ENCODE measurements at places on chromosomes 13 and 19.

DNA sequence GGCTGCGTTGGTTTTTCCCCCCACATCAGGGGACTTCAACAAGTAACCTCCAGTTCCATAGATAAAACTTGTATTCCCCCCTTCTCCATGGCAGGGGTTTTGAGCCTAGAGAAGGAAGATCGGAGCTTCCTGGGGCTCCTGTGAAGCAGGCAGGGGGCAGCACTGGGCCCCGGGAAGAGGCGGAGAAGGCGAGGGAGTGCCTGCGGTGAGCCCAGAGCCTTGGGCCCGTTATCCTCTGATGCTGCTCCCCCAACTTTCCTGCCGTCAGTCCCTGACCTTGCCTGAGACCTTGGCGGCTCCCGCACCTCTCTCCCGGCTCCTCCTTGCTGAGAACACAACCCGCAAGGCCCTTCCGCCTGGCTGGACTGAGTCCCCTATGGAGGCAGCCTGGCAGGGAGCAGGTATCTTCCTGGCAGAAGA lies 2.5 kb downstream of the LIPE start:
- DNase-seq, result no peak

- no peak for DNase-seq
Measured at GRCh38 chr13:98490866-98491265, 86.0 kb downstream of the STK24 start.

GRCh38 chr19:30778961-30779715 lies 407.0 kb downstream of the ZNF536 start:
- DNase-seq, result no peak

DNA sequence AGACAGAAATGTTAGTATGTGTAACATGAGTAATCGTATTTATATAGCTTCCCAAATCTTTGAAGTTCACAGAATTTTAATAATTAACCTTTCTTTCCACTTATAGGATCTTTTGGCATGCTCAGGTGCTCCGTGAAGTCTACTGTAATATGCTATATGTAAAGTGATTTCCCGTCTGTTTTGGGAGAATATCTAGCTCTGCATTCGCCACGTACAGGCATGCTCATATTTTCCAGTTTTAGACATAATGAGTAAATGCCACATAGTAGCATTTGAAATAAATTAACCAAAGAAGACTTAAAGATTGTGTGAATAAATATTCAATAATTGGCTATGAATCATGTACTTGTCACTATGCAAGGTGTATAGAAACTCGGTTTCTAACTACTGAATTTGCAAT lies 189.0 kb upstream of the CSNK1A1L start:
- DNase-seq, result no peak

DNA sequence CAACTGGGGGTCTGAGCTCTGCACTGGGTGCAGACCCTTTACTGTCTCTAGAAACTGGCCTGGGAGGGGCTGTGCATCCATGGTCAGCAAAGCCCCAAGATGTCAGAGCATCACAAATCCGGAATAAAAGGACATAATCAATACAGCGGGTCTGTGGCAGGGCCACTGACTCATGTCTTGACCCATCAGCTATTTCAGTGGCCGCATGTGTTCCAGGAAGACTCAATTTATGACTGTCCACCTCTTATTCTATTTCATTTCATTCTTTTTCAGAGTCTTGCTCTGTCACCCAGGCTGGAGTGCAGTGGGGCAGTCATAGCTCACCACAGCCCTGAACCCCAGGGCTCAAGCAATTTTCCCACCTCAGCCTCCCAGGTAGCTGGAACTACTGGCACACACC lies 53.2 kb downstream of the PEX11G start:
- DNase-seq, result no peak

- no peak for DNase-seq
Measured at GRCh38 chr19:55901369-55902079, 30.6 kb downstream of the NLRP13 start.

GRCh38 chr19:12551060-12551832 lies at the start of gene ZNF564:
ZNF564 (minus strand) TSS chr19:12551482; CDS start chr19:12551332, 150 bp downstream.
- DNase-seq, result peak; percentile 97

GRCh38 chr13:50612717-50613116 lies 230.8 kb downstream of the DLEU7 start:
- DNase-seq, result no peak

DNA sequence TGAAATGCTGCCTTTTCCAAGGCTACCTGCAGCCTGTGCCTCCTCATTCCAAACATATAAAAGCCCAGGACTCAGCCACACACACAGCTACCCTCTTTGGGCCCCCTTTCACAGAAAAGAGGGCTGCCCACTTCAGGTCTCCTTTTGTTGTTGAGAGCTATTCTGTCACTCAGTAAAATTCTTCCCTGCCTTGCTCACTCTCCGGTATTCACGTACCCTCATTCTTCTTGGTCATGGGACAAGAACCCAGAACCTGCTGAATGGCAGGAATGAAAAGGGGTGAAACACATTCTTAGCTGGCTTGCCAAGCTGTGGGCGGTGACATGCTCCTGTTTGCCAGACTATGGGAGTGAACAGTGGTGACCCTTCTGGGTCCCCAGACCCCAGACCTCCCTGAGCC lies 338.0 kb upstream of the ATXN8OS start:
- DNase-seq, result no peak

GRCh38 chr13:92566767-92567166 lies 659.8 kb upstream of the GPC6 start:
- no peak for DNase-seq

- DNase-seq, result no peak
Measured at GRCh38 chr19:54197121-54197520, 3.5 kb upstream of the RPS9 start.

GRCh38 chr19:28466107-28467045 lies 746.6 kb downstream of the UQCRFS1 start:
- DNase-seq, result peak; percentile 50

DNA sequence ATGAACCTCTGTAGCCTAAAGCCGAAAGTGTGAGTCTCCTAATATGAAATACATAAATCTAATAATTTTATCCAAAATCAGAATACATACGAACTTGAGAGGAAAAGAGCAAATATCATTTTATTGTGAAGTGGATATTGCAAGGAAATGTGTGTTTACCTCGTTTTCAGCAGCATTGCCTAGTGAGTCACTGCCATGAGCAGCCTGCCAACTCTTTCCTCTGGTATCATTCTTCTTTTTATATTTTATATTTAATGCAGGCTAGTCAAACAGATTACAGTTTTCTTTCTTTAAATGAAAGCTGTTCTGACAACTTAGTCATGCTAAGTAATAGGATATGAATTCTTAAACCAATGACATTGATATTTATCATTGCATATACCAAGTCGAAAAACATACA lies 44.2 kb downstream of the EDNRB start:
- no peak for DNase-seq

DNA sequence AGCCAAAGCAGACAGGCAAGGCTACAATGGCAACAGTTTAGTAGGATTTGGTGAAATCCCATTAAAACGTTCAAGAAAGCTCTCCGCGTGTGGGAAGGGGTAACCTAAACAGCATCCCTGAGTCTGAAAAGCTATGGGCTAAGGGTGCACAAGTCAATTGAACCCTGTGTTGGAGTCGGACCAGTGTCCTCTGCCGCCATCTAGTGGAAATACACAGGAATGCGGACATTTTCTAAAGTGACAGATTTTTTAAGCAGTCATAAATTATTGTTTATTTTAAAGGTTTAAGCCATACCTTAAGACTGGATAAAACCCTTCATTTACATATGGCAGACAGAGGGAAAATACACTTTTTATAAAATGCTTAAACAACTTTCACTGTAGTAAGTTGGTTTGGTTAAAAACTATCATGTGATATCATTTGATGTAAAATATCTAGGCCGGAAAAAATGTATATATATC lies 26.5 kb upstream of the LSM14A start:
- peak; percentile 47 for DNase-seq

DNA sequence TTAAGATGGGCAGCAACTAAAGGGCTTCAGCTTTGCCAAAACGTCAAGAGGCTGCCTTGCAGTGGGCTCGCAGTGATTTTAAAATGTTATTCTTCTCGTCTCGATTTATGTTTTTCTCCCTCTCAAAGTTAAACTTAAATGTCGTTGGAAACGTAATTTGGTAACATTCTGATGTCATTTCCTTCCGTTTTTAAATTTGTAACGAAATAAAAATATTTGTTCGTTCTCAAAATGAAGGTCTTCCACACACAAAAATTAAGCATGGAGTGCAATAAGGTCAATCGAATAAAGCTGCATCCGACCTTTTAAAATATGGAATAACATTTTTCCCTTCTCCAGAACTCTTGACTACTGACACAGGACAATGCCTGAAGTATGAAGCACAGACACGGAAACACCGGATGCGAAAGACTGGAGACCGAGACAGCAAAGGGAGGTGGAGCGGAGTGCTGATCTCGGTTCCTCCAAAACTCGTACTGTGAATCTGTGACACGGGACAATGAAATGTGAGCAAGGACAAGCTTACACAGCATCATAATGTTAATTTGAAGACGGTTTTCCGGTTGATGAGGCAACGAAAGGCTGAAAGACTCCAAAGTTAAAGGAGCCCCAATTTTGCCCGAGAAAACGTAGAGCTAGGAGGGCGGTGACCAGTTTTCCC lies 850 bp downstream of the MTMR6 start:
- peak; percentile 20 for DNase-seq

DNA sequence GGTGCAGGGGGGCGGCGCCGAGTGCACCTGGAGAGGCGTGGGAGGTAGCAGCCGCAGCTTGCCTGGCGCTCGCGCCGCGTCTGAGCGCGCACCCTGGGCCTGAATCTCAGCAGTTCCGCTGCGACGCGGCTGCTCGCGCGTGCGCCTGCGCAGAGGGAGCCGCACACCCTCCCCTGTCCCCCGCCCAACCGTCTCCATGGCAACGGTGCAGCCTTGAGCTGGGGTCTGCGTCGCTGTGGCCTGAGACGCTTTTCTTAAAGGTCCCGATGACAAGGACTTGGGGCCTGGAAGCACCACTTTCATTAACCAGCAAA lies at the start of gene PNMA8B:
PNMA8B (minus strand) TSS at position 82 of the 314 bp plus-strand sequence. CDS start 402 bp downstream, outside the sequence.
- DNase-seq, result no peak
